ENCODE measurements at places on chromosomes 5 and 9.

DNA sequence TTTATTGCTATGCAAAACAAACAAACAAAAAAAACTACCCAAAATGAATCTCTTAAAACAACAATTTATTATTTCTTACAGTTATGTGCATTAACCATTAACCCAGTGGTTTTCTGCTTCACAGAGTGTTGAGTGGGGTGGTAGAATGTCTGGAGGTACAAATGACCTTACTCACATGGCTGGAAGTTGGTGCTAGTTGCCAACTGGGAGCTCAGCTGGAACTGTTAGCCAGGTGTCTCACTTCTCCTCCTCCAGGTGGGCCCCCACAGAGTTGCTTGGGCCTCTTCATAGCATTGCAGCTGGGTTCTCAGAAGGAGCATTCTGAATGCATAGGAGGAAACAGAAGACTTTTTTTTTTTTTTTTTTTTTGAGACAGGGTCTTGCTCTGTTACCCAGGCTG lies 10.5 kb upstream of the B4GALT1 start:
- DNase-seq, result no peak

DNA sequence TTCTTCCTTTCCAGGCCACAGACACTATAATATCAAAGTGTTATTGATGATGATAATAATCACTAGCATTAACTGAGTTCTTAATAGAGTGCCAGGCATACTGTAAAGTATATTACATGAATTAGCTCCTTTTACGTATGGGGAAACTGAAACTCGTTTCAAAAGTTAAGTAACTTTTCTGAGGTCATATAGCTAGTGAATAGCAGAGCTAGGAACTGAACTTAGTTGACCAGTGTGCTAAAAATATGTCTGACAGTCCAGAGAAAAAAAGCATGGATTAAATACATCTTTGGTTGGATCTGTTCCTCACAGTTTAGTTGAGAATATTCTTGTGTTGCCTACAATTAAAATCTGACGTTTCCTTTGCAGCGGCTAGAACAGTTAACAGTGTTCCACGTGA lies 18.4 kb upstream of the CATSPER3 start:
- no peak for DNase-seq

DNA sequence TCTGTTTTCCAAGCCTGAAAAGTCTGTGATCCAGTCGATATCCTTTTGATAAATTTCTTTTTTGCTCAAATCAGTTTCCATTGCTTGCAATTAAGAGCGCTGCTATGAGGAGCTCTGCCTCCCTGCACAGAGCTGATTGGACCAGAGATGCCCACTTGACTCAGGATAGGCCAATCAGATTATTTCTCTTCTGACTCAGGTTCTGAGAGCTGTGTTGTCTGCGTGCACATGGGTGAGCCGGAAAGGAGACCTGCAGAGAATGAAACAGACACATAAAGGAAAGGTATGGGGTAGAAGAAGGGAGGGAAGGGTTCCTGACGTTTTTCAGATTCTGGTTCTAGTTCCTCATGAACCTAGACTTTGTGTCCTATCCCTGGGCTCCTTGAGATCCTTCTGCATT lies 15.8 kb upstream of the FABP6 start:
- DNase-seq, result no peak

GRCh38 chr9:128161215-128161902 lies 1.3 kb downstream of the BBLN start:
- no peak for DNase-seq

DNA sequence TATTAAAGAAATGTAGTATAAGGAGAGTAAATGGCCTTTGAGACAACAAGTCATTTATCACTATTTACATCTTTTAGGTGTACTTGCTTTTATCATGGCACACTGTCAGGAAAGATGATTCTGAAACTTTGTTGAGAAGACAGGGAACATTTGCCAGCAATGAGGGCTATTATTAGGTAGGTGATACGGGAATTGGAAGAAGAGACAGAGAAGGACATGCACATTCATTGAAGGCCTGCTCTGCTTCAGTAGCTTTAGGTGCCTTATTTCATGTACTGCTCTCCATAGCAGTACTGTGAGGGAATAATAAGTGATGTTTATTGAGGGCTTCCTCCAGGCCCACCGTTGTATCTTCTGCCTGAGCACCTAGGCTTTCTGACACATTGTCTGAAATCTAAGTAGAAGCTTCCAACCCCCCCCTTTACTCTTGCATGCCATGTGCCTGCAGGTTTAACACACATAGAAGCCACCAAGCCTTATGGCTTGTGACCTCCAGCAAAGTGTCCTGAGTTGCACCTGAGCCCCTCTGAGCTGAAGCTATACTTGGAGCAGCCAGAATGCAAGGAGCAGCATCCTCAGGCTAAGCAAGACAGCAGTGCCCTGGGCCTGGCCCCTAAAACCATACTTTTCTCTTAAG lies 275.2 kb upstream of the VLDLR start:
- no peak for DNase-seq

GRCh38 chr9:120924698-120925534 lies 1.7 kb downstream of the TRAF1 start:
- DNase-seq, result no peak

DNA sequence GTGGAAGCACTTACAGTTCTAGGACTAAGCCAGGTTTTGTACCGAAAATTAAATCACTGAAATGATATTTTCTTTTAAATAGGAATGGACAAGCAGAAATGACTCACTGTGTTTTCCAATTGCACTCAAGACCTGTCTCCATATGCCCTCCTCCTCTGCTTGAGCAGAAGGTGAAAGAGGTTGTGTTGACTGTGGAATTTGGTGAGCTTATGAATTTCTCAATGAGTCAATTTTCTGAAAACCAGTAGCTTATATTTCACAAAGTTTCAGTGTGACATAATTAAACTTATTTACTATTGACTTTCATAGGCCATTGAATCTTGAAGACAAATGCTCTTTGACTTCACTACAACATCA lies 249.9 kb downstream of the NPR3 start:
- no peak for DNase-seq

GRCh38 chr9:105131981-105132380 lies 112.5 kb upstream of the SLC44A1 start:
- DNase-seq, result peak; percentile 40

- DNase-seq, result no peak
Measured at GRCh38 chr5:157459715-157460599, at the start of gene NIPAL4. Gene NIPAL4 (plus strand): TSS chr5:157460213. CDS start chr5:157460321, 108 bp downstream.

- DNase-seq, result no peak
Measured at GRCh38 chr5:83145241-83145640, 67.9 kb downstream of the XRCC4 start.

GRCh38 chr9:35537913-35538312 lies 48.0 kb downstream of the RUSC2 start:
- peak; percentile 60 for DNase-seq

GRCh38 chr5:149526845-149527590 lies 24.2 kb downstream of the CSNK1A1 start:
- DNase-seq, result no peak

DNA sequence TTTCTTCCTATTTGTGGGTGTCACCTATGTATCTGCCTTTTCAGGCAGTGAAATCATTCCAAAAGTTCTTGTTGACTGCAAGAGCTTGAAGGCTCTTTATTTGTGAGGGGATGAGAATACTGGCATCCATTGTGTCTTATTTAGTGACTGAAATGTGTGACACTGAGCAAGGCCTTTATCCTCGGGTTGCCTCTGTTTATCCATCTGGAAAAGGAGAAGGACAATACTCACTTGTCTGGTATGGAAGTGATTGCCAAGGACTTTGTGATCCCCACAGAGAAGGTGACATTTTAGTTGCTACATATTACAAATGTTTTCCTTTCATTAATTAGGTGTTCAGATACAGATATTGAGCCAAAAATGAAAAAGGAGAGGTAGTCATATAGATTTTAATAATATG lies 80.2 kb downstream of the ARRDC3 start:
- DNase-seq, result no peak

DNA sequence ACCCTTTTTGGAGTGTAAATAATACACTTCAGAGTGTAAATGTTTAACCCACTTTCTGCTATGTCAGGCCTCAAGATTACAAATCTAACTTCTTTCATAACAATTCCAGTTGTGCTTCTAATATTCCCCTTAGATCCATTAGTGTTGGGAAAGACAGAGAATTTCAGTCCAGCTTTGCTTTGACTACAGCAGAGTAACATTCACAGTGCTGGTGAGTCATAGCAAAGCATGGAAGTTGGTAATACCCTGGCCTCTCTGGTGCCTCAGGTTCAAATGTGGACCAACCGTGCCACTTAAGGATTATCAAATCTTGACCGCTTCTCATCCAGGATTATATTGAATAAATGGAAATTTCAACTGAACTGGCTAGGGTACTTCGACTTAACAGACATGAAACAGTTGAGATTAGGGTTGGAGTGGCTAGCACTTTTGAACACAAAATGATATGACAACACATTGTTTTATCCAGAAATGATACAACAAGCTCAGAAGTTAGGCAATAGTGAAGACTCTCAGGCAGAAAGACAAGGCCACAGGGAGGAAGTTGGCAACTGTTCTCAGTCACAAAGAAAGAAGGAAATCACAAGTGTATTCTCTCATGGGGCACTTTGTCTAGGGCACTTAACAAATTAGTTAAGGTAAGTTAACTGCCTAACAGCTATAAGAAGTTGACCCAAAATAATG lies 24.4 kb upstream of the RASA1 start:
- peak; percentile 36 for DNase-seq

DNA sequence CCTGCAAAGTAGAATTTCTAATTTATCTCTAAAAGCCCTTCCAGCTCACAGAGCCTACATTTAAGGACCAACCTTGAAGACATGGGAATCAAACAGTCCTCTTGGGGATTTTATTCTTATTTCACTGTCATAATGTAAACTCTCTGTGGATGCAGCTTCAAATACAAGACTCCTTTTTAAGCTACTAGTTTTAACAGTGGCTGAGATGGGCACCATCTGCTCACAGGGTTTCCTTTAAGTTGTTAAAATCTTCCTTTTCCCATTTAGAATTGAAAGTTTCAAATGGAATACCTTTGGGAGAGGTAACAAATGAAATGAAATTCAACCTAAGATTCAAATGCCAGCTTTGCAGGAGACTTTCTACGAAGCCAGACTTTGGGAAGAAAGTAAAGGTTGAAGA lies 243.7 kb downstream of the GLIS3 start:
- DNase-seq, result no peak

DNA sequence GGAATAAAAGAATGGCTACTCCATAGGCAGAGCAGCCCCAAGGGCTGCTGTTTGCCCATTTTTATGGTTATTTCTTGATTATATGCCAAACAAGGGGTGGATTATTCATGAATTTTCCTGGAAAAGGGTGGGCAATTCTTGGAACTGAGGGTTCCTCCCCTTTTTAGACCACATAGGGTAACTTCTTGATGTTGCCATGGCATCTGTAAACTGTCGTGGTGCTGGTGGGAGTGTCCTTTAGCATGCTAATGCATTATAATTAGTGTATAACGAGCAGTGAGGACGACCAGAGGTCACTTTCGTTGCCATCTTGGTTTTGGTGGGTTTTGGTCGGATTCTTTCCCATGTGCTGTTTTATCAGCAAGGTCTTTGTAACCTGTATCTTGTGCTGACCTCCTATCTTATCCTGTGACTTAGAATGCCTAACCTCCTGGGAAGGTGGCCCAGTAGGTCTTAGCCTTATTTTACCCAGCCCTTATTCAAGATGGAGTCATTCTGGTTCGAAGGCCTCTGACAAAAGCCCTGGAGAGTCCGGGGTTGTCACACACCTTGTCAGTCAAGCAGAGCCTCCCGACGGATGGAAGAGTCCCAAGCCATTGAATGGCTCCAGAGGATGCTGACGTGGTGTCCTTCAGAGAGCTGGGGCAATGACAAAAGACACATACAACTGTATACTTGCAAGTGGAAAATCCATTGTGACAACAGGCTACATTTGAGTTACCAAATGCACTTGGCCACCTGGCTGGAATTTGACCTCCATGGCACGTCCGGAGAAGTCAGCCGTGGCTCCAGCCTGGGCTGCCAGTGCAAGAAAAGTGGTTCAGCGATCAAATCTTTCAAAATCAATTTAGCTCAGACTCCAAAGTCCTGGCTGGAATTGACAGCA lies 67.1 kb upstream of the CLINT1 start:
- DNase-seq, result no peak

- no peak for DNase-seq
Measured at GRCh38 chr5:158123595-158123994, 264.6 kb upstream of the CLINT1 start.

DNA sequence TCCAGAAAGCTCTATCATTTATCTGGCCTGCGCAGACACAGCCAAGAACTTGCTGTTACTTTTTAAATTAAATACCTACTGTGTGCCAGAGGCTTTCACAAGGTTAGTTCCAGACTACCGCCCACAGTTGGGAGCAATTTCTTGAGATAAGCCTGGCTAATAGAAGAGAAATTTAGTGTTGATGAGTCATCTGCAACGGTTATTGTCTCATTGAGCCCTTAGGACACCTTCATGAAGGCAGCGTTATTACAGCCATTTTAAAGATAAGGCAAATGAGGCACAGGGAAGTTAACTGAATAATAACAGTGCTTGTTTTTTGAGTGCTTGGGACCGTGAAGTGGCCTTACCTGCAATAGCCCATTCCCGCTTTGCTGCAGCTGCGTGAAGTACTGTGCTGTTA lies 292.9 kb upstream of the MSX2 start:
- no peak for DNase-seq

GRCh38 chr5:97142521-97143254 lies at the start of gene LIX1:
Gene LIX1 (minus strand): TSS chr5:97142611. CDS start chr5:97142576, 35 bp downstream.
- peak; percentile 50 for DNase-seq

Measured in fibroblast of skin of scalp (primary cell).